Activated naive CD8-positive, alpha-beta T cell treated with anti-CD3 and anti-CD28 coated beads, Interleukin-2, amount 50 U/mL, for 16 hours (primary cell): ENCODE measurements at places on chromosomes 3 and 15.
A peak's percentile ranks its signal among the peaks of the same experiment; 100 is the strongest.

- no peak for DNase-seq
Observed at GRCh38 chr15:94670438-94671034, 439.2 kb downstream of the MCTP2 start.

- no peak for DNase-seq
Observed at GRCh38 chr3:183924543-183924942, 39.9 kb upstream of the PARL start.

GRCh38 chr3:43503067-43503728 lies 118.6 kb downstream of the ANO10 start:
- no peak for DNase-seq

DNA sequence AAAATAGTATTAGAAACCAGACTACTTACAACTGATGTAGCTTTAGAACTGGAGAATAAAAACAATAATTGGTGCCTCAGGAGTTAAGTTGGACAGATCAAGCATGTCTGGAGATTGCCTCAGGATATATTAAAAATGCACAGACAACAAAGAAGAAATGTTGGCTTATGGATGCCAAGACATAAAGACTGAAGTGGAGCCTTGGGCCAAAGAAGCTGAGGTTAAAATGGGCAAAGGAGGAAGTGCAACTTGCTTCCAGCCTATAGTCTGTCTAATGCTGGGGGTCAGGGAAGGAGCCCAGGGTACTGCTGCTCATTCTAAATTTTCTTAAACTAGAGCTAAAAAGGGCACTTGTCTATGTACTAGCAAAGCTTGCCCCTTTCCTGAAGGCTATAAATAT lies 77.5 kb downstream of the ESYT3 start:
- DNase-seq = no peak

GRCh38 chr3:194974468-194975135 lies 288.9 kb downstream of the FAM43A start:
- DNase-seq = no peak

GRCh38 chr3:88611826-88612326 lies 462.1 kb downstream of the C3orf38 start:
- no peak for DNase-seq

GRCh38 chr3:4821975-4822374 lies 157.3 kb upstream of the BHLHE40 start:
- DNase-seq = peak; percentile 56

GRCh38 chr15:61653110-61653509 lies 407.1 kb downstream of the VPS13C start:
- no peak for DNase-seq

DNA sequence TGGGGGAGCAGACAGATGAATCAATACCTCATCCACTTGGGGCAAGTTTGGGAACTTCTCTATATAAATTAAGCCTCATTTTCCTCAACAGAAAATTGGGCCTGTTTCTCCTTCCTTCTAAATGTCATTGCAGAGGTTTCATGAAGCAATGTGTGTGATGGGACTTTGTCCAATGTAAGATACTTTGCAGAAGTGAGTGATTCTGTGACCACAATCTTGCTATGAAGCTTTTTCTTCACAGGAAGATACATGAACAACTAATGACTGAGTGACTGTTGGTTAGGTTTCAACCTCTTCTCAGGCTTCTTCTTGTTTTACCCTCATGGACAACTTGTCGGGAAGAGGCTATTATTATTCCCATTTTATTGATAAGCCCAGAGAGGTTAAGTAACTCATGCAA lies 11.0 kb downstream of the TMEM45A start:
- DNase-seq = no peak

DNA sequence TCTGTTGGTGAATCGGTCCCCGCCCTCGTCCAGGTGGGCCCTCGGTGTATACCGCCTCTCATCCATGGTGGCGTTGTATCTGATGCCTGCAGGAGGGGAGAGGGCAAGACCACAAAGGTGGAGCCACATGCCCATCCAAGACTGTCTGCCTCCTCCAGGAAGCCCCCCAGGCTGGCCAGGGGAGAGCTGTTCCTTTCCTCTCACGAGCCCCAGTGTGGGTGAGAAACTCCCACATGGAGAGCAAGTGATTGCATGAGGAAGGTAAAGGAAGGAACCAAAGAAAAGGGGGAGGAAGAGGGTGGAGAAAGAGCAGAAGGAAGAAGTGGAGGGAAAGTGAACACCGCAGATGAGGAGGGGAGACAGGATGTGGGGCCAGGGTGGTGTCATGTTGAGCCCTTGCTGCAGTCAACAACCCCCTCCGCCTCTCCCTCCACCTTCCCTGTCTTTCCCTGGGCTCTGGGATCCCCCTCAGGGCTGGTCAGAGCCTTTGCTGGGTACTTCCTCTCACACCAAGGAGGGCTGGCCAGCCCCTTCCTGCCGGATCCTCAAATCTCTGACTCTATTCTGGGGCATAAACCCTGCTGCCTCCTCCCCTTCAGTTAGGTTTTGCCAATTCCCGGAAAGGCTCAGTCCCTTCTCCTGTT lies 49.3 kb downstream of the FEM1B start:
- no peak for DNase-seq

- DNase-seq = no peak
Observed at GRCh38 chr15:74610302-74610951, 5.2 kb upstream of the CLK3 start.

DNA sequence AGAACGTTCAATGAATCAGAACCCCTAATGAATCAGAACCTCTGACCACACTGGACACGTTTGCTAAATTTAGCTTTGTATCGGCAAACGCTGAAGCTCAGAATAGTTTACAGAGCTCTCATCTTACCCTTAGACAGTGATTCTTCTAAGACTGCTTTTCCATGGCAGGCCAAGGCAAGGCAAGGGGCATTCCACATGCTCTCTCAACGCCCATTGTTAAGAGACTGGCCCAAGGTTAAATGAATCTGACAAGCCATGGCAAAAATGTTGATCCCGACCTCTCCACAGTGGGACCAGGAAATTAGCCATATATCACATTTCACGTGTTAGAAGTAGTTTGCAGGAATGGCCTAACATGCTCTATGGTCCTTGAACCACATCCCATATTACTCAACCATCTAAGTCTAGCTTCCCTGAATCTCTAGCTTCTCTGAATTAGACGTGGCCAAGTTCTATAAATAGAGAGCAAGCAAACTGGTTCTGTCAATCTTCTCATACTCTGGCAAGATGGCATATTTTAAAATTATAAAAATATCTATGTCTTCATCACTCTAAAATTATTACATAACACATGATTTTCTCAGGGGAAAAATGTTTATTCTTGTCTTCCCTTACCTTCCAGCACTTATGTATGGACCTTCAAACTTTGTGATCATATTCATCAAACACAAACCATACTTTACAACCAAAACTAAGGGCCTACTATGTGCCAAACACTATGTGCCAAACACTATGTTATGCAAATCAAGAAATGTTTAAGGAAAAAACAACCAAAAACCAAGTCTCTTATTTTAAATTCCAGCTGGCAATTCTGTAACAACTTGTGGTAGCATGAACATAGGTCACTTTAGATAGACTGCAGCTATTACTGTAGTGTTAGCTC lies 54.3 kb downstream of the AAGAB start:
- no peak for DNase-seq

GRCh38 chr3:2727610-2728318 lies 382.4 kb downstream of the IL5RA start:
- DNase-seq = no peak

- no peak for DNase-seq
Observed at GRCh38 chr3:148792516-148792915, 35.1 kb upstream of the CPB1 start.

- no peak for DNase-seq
Observed at GRCh38 chr15:89132611-89133507, 44.6 kb downstream of the ABHD2 start.

GRCh38 chr3:126546013-126546412 lies 12.7 kb downstream of the C3orf22 start:
- DNase-seq = no peak

DNA sequence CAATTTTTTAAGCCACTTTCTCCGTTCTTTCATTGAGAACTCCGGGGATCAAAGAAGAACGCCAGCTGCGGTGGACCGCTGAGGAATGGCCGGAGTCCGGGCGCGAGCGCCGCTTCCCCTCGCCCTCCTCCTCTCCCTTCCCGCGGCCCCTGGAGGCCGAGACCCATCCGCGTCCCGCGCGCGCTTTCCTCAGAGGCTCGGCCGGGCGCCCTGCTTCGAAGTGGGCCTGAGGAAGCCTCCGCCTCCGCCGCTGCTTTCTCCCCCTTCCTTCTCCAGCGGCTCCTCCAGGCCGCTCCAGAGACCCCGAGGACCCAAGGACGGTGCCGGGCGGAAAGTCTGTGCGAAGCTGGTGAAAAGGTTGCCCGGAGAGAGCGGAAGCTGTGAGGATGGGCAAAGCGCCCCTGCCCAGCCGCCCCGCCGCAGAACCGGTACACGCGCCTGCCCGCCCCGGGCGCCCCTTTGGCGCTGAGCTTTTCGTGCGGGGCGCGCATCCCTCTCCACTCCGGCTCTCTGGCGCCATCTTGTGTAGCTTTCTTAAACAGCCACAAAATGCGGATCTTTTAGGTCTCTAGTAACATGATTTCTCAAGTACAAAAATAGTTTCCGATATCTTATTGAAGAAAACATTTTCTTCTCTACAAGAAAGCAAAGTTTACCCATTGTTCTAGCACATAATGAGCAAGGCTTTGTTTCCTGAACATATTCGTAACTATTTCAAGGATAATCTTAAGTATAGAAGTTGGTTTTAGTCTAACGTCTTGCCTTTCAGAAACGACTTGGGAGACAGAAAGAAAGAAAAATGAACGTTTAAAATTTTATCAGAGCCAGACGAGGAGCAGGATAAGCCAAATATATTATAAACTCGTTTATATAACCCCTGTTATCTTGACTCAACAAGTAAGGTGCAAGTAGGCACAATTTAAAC lies 59.2 kb upstream of the FAM174B start:
- peak; percentile 53 for DNase-seq

GRCh38 chr3:140843656-140844055 lies 98.0 kb upstream of the SLC25A36 start:
- no peak for DNase-seq

DNA sequence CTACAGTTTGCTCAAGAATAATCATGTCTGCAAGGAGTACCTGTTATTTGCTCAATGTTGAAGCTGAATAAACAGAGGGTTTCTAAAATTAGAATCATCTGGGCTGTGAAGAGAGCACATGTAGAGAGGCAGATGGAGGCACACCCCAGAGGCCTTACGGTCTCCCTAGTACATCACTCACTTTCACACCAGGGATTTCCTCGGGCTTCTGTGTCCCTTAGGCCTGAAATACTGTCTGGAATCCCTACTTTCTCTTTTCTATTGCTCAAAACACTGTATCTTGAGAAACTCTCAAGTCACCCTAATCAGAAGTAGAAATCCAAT lies 473.7 kb upstream of the ROBO2 start:
- no peak for DNase-seq

GRCh38 chr3:32934150-32934742 lies 17.2 kb upstream of the CCR4 start:
- DNase-seq = no peak

- no peak for DNase-seq
Observed at GRCh38 chr15:80572337-80572736, 122.8 kb upstream of the ABHD17C start.
